ENCODE measurements at places on chromosomes 13 and 19.
A peak's percentile ranks its signal among the peaks of the same experiment; 100 is the strongest.

DNA sequence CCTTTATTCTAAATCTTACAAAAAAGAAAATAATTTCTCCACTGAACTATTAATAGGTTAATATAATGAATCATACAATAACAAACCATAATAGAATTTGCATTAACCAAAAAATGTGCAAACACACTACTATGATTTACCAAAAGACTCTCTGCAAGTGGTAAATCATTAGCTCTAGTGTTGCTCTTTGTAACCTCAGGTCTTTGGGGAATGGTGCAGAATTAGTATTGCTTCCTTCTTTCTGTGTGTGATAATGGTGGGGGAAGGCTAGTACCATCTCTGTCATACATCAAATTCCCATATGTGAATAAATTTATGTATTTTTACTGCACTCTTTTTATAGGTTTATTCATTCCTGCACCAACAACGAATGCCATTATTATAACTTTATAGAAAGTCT lies 105.1 kb downstream of the COG6 start:
- no peak for DNase-seq

DNA sequence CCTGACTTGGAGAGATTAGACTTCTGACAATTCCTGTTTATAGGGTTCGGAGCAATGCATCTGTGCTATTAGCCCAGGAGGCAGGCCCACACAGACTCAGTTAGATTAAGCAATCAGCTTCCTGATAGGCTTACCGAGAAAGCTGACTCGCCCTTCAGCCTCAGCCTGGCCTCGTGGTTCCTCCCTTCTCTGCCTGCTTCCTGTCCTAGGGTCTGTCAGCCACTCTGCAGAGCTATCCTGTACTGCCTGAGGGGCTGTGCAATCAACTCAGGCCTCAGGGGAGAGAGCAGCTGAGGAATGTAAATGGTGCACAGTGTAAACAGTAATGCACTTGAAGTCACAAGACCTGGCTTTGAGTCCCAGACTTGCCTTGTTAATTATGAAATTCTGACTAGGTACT lies 30.7 kb downstream of the HTR2A start:
- peak; percentile 32 for DNase-seq

DNA sequence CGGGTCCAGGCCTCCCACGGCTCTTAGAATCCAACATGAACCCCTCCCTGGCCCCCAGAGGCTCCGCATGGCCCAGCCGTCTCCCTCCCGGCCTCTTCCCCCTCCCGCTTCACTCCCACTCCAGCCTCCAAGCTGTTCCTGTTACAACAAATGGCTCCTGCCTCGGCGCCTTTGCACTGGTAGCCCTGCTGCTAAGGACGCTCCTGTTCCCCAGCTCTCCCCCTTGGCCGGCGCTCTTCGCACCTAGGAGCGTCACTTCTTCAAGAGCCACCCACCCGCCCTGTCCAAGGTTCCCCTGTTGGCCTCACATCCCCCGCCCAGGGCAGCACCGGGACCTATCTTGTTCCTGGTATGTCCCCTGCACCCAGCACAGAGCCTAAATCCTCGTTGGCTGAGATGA lies 9.4 kb downstream of the CCDC124 start:
- DNase-seq: no peak

- no peak for DNase-seq
These were observed 47.4 kb downstream of the BRD4 start for GRCh38 chr19:15284896-15285295.

DNA sequence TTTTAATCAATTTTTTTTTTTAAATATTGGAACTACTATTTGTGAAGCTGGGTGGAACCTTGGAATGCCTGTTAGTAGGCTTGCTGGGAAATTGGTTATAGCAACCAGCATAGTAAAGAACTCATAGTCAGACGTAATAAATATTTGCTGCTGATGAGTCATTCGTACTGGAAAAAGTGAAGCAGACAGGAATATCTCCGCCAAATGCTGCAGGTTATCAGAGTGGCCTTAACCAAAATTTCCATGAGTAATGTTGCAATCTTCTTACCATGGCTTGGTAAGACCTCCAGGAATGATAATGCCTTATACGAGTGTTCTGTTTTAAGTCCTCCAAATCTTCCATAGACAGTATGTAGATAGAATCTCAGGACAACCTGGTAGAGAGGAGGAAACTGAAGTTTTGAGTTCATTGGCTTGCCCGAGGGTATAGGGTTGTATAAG lies 34.2 kb downstream of the MBNL2 start:
- peak; percentile 89 for DNase-seq

DNA sequence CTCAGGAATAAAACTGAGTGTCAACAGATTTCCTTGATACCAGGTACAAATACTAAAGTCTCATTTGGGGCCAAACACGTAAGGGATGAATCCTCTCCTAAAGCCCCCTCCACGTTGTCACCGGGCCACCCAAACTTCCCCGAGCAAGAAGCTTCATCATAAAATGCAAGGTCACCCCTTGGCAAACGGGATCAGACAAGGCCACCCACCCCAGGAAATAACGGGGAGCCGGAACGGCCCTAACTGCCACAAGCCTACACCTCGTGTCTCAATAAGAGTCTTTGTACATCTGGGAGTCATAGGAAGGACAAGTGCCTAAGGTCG lies 717 bp downstream of the EEF2 start:
- no peak for DNase-seq

- DNase-seq: no peak
These were observed 328.6 kb downstream of the TBC1D4 start for GRCh38 chr13:75153386-75153785.

DNA sequence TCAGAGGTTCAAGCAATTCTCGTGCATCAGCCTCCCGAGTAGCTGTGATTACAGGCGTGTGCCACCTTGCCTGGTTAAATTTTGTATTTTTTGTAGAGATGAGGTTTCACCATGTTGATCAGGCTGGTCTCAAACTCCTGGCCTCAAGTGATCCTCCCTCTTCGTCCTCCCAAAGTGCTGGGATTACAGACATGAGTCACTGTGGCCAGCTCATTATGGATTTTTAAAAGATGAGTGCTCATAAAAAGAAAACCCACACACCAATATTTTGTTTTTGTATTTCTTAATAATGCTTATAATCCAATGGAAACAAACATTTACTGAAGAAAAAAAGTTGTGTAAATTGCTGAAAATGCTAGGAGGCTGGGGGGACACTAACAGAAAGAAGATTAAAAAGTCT lies 5.0 kb upstream of the MICU2 start:
- no peak for DNase-seq

DNA sequence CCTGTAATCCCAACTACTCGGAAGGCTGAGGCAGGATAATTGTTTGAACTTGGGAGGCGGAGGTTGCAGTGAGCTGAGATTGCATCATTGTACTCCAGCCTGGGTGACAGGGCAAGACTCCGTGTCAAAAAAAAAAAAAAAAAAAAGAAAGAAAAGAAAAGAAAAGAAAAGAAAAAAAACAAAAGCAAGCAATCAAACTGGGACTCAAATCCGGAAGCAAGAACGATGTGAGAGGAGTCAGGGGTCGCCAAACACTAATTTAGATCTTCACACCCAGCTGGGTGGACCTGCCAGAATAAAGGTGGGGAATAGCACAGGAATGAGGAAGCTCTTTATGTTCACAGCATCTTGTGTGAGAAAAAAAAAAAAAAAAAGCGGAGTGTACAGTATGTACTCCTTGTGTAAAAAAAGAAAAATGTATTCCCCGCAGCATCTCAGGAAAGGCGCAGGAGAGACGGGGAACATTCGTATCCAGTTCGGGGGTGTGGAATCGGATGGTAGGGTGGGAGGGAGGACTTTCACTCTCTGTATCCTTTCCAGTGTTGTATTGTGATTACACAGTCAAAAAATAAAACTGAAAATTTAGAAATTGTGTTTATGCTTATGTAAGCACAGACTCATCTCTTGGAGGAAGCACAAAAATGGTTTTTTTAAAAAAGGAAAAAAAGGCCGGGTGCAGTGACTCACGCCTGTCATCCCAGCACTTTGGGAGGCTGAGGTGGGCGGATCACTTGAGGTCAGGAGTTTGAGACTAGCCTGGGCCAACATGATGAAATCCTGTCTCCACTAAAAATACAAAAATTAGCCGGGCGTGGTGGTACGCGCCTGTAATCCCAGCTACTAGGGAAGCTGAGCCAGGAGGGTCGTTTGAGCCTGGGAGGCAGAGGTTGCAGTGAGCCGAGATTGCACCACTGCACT lies 7.6 kb downstream of the DNAJB1 start:
- DNase-seq: no peak

DNA sequence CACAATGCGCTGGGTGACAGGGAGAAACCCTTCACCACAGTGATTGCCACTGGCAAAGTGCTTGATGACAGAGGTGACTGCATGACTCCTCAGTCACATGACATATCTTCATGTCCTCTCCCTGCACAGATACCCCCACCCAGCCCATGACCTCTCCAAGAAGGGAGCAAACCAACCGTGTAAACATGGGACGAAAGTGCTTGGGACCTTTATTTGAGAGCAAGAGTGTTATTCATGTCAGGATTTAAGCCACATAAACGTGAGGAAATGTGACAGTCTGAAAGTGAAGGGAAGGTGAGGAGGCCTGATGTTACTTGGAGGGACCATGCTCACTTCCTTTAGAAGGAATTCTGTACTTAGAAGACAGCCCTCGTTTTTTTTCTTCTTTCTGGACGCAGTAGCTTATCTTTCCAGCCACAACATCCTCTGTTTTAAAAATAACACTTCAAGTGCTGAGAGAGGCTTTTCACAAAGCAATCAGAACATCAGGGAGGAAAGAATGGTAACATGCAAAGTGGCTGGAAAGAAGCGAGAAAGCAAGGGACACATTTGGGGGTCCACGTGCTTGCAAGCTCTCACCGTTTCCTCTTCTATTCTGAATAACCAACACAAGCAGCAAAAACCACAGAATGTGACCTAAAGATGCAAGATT lies 35.6 kb downstream of the EPS15L1 start:
- peak; percentile 57 for DNase-seq

DNA sequence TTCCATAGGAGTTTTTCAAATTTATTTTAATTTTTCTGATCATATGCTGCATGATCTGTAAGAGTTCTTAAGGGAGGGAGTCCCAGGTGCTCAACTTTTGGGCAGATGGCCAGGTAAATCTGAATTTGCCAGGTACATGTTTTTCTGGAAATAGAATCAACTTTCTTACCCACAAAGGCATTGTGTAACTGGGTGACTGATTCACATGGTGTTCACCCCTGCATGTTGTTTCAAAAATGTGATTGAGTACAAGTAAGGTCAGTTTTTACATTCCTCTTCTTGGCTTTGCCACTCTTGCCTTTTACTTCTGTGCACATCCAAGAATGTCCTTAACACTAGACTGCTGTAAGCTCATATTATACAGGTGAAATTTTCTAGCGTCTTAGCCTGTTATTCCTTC lies 30.4 kb downstream of the RB1 start:
- peak; percentile 30 for DNase-seq

- DNase-seq: no peak
These were observed 1035.6 kb downstream of the PCDH17 start for GRCh38 chr13:58667096-58667495.

DNA sequence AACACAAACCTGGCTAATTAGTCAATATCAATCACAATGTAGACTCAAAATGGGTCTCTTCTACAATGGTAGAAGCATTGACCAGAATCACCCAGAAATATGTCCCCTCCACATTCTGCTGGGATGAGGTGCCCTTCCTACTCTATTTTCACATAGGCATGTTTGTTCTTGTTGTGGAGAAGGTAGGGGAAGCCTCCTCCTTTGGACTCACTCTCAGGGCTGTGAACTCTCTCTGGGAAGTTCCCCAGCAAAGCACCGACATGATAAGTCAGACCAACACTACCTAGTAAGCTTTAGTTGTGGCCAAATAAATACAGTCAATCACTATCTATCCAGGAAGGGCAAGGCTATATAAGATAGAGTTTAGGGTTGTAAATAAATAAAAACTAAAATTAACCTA lies 194.5 kb upstream of the UBL3 start:
- no peak for DNase-seq

GRCh38 chr19:39692822-39693221 lies 11.5 kb upstream of the LGALS14 start:
- DNase-seq: no peak

- DNase-seq: no peak
These were observed 919 bp downstream of the VAV1 start for GRCh38 chr19:6773323-6773931.

GRCh38 chr19:37954421-37954874 lies 47.4 kb downstream of the SIPA1L3 start:
- DNase-seq: peak; percentile 9

- no peak for DNase-seq
These were observed 31.1 kb upstream of the MYCBP2 start for GRCh38 chr13:77358001-77358400.

DNA sequence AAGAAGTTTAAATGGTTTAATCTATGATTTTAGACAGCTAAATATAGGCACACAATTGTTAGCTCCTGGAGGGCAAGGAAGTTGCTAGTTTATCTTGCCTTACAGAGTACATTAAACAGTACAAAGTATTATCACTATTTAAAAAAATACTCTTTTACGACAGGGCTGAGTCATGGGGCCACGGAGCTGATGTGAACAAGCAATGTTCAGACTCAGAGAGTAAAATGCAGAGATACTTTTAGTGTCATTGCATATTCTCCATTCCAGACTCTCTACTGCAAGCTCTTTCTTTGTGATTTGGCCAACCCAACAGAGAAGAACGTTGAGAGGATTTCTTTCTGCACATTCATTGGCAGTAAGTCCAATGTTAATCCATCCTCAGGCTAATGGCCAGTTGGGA lies 352.4 kb downstream of the SPRY2 start:
- peak; percentile 46 for DNase-seq

GRCh38 chr13:34805347-34805746 lies 136.7 kb upstream of the NBEA start:
- DNase-seq: no peak

- no peak for DNase-seq
These were observed 53.5 kb downstream of the EFNB2 start for GRCh38 chr13:106481919-106482318.

DNA sequence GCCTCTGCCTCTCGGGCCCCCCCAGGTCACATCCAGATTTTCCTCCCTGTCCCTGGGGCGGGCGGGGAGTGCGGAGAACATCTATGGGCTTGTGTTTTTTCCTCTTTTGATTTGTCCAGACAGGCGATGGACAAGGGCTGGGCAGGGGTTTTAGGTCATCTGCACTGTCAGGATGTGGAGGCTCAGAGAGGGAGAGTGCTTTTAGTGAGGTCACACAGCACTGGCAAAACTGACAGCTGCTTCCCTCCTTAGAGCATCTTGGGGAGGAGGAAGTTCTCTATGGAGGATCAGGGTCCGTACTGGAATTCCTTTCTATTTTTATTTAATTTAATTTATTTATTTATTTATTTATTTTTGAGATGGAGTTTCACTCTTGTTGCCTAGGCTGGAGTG lies 38.9 kb downstream of the NFIC start:
- no peak for DNase-seq

DNA sequence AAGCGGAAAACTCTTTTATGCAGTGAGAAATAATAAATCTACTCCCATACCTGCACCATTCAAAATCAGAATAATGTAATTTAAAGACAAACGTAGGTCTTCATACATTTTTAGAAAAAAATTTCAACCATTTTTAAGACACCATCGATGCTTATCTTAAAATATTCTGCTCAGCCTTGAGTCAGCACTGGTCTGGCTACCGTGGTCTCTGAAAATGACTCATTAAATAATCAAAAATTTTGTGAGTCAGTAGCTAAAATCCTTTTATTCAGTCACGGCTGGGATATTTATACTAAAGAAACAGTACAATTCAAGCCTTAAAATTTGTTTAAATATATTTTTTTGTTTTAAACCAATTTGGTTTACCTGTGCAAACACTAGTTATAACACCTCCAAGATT lies 2862.8 kb upstream of the PCDH20 start:
- DNase-seq: peak; percentile 54

GRCh38 chr19:35142606-35143230 lies 337 bp upstream of the FXYD7 start:
- DNase-seq: peak; percentile 52
